ENCODE measurements at places on chromosomes 2 and 18. TPM values are rescaled to one million over a fixed set of nuclear protein-coding genes. Genes with fewer than 3 reads are reported as not detected.
A peak's percentile ranks its signal among the peaks of the same experiment; 100 is the strongest.

DNA sequence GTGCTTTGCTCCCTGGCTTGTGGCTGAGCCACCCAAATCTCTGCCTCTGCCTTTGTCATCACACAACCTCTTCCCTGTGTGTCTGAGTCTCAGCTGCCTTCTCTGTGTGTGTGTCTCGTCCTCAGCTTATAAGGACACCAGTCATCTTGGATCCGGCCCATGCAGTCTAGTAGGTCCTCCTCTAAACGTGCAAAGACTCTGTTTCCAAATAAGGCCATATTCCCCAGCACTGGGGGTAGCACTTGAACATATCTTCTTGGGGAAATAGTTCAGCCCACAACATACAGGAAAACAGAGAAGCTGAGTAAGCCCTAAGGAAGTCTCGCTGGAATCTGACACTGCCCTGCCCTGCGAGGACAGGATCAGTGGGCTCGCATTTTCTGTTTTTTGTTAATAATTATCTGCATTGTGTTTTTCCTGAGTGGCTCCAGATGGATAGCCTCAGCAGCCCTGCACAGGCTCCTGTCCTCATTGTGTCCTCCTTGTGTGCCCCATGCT is 42.1 kb downstream of the MTCL1 start:
- no peak for DNase-seq

DNA sequence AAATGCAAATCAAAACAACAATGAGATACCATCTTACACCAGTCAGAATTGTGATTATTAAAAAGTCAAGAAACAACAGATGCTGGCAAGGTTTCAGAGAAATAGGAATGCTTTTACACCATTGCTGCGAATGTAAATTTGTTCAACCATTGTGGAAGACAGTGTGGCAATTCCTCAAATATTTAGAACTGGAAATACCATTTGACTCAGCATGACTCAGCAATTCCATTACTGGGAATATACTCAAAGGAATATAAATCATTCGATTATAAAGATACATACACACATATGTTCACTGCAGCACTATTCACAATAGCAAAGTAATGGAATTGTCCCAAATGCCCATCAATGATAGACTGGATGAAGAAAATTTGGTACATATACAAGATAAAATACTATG is 516.7 kb downstream of the ERBB4 start:
- DNase-seq, result no peak

DNA sequence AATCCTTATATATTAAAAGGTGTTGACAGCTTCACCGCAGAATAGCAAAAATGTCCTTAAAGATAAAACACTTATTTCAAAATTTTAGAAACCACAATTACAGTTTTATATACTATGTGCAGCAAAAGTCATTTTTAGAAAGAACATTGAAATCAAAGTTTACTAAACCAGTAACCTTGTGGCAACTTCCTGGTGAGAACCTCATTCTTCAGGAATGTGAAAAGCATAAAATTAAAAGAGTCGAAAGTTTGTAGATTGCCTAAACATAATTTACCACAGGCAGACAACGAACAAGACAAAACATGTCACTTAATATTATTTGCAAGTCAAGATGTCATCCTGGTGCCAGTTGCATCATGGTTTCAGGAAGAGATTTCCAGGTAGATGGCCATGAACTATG is 108.3 kb upstream of the NRP2 start:
- DNase-seq, result no peak

- DNase-seq, result no peak
Measured at GRCh38 chr2:100136310-100136709, 6.1 kb downstream of the AFF3 start.

DNA sequence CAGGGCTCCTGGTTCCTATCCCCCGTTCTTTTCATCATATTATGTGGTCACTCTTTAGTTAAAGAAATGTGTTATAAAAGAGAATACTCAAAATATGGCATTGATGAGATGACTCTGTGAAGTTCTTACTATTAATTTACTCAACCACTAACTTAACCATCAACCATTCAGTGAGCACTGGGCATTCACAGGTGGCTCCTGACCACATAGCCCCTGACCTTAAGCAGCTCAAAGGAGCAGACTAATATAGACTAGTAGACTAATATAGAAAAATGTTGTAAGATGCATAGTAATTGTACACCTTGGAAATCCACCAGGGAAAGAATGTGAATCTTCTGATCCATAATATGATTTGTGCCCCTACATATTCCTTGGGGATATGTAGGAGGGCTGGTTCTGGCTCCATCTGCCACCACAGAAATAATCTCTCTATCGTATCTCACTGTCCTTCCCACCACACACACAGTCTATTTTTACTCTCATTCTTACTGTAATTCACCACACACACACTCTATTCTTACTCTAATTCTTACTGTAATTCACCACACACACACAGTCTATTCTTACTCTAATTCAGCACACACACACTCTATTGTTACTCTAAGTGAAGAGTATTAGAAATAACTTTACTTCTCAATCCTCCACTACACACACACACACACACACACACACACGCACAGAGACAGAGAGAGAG is 188.9 kb upstream of the ITGA4 start:
- DNase-seq, result no peak

GRCh38 chr2:69013840-69014821 is 1.2 kb downstream of the ANTXR1 start:
- DNase-seq, result peak; percentile 35

- no peak for DNase-seq
Measured at GRCh38 chr2:49108436-49108835, 45.9 kb downstream of the FSHR start.

C18orf54 gene
- polyA plus RNA-seq, result 10.4 TPM

GKN2 gene
- not detected for polyA plus RNA-seq

- DNase-seq, result no peak
Measured at GRCh38 chr2:9975328-9975727, 23.8 kb downstream of the GRHL1 start.

DNA sequence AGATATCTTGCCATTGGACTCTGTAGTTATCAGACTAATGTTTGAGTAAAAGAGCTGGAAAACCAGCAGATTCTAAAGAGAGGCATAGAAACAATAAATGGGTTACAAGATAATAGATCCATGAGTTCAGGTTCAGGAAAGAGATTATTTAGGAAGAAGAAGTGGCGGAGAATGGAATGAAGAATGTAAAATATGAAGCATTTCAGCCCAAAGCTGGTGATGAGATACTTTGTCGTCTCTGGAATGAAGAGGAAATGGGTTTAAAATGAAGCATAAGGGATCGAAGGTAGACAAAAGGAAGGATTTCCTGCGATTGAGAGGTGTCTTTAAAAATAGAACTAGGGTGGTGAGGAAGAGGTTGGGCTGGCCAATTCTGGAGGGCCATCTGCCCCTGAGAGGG is 36.6 kb downstream of the BCL11A start:
- DNase-seq, result no peak

STEAP3 gene
- 1.5 TPM for polyA plus RNA-seq
